ENCODE measurements at places on chromosomes 1 and 21.

GRCh38 chr21:41601573-41602368 lies 93.8 kb upstream of the TMPRSS2 start:
- no peak for DNase-seq

DNA sequence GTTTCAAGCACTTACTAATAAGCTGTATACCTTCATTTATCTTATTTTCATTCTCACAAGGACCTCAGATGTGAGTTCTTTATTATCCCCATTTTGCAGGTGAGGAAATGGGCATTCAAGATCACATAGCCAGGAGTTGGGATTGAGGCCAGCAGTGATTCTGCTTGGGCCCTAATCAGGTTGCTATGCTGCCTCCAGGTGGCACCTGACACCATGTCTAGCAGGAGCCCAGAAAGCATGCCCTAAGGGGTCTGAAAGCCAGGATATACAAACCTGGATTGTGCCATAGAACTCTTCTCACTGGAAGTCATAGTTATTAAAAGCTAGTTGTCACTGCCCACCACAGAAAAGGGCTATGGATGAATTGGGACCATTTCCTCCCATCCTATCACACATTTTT lies 61.1 kb downstream of the FYB2 start:
- DNase-seq = no peak

GRCh38 chr1:93839753-93840152 lies 39.3 kb downstream of the DNTTIP2 start:
- no peak for DNase-seq

GRCh38 chr1:112618114-112618720 lies 724 bp downstream of the ST7L start:
- DNase-seq = peak; percentile 33

DNA sequence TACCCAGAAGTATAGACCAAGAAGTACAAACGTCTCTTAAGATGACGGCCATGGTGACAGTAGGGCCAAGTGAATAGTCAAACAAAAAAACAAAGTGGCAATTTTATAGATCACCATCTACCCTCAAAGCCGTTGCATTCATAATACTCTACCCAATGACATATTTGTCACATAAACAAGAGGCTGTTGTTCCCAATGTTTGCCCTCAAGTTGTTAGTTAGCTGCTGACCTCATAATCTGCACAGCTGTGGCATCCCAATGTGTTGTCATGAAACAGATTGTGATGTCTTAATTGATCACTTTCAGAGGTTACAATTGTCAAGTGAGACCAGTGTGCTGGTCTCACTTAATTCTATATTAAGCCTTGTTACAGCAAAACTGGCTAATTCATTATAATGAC lies 333.8 kb downstream of the ST6GALNAC3 start:
- DNase-seq = no peak

GRCh38 chr21:33855190-33855589 lies 60.4 kb downstream of the ATP5PO start:
- no peak for DNase-seq

DNA sequence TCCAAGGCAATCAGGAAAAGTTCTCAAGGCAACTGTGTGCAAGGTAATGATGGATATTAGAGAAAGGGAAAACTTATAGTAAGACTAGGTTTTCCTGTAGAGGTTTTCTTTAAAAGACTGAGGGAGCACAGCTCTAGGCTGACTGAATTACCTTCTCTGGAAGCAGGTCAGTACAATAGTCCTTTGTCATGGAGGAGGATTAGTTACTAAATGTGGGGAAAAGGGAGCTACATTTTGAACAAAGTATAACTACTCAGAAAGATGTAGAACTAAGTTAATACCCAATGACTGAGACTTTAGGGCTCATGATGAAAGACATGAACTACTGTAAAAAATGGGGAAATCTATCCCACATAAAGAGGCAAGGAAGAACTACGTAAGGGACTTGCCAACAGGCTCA lies 148.6 kb upstream of the HP1BP3 start:
- DNase-seq = no peak

DNA sequence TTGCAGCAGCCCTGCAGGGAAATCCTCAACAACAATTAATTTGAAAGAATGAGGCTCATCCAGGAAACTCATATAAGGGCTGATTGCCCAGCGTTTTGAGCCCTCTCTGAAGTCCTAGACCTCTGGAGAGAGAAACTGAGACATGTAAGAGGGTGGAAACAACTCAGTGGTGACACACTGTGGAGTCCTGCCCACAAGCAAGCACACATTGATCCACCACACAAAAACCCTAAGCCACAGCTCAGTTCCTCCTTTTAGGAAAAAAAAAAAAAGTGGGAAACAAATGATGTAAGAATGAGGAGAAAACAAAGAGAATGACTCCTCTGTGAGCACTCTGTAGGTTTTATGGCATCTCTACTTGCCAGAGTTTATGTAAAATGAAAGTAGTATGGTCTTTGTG lies 22.9 kb upstream of the PLA2G5 start:
- DNase-seq = no peak

DNA sequence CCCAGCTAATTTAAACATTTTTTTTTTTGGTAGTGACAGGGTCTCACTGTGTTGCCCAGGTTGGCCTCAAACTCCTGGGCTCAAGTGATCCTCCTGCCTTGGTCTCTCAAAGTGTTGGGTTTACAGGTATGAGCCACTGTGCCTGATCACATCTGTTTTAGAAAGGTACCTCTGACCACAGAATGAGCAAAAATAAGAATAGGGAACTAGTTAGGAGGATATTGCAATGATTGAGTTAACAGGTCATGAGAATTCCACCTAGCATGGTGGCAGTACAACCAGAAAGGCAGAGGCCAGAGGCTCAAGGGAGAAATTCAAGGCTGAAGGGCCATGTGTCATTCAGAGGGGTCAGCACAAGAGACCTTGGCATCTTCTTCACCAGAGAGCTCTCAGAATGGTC lies 49.6 kb downstream of the ELAPOR1 start:
- DNase-seq = no peak

GRCh38 chr1:25694167-25695007 lies 77.8 kb downstream of the MAN1C1 start:
- DNase-seq = no peak

DNA sequence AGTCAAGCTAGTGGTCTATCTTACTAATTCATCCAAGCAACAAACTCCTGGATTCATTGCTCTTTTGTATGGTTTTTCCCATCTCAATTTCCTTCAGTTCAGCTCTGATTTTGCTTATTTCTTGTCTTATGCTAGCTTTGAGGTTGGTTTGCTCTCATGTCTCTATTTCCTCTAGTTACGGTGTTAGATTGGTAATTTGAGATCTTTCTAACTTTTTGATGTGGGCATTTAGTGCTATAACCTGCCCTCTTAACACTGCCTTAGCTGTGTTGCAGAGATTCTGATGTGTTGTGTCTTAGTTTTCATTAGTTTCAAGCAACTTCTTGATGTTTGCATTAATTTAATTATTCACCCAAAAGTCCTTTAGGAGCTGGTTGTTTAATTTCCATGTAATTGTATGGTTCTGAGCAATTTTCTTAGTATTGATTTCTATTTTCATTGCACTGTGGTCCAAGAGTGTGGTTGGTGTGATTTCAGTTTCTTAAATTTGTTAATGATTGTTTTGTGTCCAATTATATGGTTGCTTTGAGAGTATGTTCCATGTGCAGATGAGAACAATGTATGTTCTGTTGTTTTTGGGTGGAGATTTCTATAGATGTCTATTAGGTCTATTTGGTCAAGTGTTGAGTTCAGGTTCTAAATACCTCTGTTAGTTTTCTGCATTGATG lies 154.6 kb downstream of the PLPPR5 start:
- DNase-seq = no peak

GRCh38 chr1:180213401-180214170 lies 16.5 kb upstream of the LHX4 start:
- DNase-seq = peak; percentile 37

DNA sequence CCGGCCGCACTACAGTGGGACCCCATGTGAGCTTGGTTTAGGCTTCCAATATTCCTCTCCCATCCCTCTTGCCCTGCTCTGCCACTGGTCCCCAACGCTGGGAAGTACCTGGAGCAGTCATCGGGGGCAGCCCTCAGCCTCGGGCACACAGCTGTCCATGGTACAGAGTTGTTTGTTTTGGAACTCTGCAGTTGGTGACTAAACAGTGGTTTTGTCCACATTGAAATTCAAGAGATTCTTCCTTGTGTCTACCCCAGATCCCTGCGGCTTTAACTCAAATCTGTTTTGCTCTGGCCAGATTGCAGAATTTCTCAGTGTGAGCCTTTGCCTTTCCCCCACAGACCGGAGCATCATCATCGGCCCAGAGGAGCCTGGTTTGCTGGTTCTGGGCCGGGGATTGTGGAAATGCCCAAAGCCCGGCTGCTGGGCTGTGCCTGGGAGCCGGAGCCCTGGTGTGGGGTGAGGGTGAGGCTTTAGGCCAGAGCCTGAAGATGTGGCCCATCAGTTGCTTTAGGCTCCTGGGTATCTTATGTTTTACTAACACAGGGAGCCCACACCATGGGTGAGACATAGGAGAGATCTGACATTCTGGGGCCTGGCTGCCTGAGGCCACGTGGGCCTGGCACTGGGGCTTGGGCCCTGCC lies 93.2 kb downstream of the ARHGEF10L start:
- no peak for DNase-seq

All from T-helper 2 cell treated with Interferon-gamma antibody and Interleukin-4, amounts not matched to agents 5 μg/mL and 100 μg/mL, for 36 hours (primary cell).